Activated CD4-positive, CD25-positive, alpha-beta regulatory T cell treated with anti-CD3 and anti-CD28 coated beads, Interleukin-2, amount 50 U/mL, for 24 hours (primary cell): ENCODE measurements at places on chromosomes 5 and 9.

GRCh38 chr9:124749284-124749683, 21.8 kb downstream of the NR6A1 start:
- no peak for ATAC-seq

DNA sequence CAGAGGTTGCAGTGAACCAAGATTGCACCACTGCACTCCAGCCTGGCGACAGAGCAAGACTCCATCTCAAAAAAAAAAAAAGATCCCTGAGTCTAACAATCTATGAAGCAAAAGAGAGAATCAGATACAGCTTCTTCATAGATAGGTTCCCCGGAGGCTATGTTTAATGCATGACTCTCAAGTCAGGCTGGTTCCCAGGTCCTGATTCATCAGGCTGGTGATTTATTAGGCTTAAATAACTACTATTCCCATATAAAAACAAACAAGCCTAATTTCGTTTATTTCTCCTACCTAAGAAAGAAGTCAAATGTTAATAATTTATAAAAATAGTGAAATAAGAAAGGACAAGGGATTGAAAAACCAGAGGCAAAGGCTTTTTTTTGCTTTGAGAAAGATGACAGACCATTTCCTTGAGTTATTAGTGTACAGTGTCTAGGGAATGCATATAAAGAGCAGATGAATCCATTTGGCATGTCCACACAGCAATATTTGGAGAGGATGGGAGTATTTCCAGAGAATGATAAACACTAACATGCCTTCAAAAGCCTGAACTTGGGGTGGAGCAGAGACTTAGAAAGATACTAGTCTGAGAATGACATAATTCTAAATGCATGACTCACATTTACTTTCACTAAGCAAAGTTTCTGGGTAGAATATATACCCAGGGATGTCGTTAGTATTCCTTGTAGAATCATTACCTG, 115.3 kb downstream of the NREP start:
- no peak for ATAC-seq

DNA sequence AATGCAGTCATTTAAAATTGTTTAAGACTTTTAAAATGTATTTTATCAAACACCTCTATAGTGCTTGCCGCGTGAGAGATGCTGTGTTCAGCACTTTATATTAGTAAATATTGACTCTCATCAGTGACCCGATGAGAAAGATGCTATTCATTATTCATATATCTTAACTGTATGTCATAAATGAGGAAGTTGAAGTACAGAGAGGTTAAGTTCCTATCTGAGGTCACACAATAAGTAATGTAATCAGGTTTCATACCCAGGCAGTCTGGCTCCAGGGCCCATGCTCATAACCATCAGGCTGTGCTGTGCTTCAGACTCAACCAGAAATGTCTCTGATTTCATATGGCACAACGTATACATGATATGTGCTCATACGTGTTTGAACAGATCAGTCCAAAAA, 119.0 kb downstream of the SV2C start:
- ATAC-seq, result no peak

DNA sequence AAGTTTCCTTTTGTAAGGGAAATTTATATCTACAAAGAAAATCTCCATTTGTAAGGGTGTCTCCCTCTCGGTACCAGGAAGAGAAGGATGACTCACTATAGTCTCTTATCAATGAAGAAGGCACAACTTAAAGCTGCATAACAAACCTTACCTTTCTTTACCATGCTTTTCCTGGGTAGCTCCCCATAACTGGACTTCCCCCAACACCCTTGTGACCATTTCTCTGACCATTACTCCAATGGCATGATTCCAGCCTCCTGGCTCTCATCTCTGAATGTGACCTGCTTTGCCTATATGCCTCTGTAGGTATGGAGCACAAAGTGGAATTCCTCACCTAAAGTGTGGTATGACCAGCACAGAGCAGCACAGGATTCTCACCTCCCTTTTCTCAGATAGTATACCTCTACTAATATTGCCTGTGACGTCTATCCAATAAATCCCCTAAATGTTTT, 62.8 kb downstream of the GNA14 start:
- no peak for ATAC-seq

DNA sequence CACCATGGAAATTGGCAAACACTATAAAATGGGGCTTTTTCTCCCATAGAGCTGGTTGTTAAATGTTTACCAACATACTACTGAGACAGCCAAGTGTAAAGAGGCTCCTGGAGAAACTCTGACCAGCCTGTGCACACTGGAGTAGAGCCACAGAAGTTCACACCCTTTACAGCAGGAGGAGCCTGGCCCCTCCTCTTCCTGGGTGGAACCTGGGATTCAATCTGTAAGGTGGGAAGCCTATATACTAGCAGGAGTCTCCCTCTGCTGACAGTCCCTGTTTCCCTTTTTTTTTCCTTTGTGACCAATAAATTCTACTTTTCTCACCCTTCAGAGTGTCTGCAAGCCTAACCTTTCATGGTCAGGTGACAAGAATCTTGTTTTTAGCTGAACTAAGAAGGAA, 10.4 kb upstream of the SLC30A5 start:
- no peak for ATAC-seq

- ATAC-seq, result no peak
Observed at GRCh38 chr5:149325166-149325735, 20.0 kb upstream of the GRPEL2 start.

GRCh38 chr5:115895821-115896220, 54.1 kb downstream of the AP3S1 start:
- no peak for ATAC-seq

GRCh38 chr5:31380049-31380448, 151.8 kb downstream of the DROSHA start:
- no peak for ATAC-seq

DNA sequence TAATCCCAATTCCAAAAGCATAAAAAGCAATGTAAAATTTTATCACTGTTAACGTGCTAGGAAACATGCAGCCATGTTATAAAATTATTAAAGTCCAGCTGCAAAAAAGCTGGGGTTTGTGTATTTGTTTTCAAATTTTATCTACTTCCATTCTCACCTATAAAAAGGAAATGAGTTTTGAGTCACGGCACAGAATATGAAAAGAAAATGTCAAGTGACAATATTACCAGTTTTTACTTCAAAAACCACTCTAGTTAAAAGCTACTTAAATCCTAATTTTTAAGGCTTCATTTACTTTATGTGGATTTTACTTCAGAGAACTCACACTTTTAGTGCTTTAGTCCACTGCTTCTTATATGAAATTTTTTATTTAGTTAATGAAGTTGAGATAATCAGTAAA, 72.7 kb upstream of the IFNE start:
- ATAC-seq, result no peak

- no peak for ATAC-seq
Observed at GRCh38 chr9:105168870-105169319, 75.6 kb upstream of the SLC44A1 start.

GRCh38 chr5:24365406-24365805, 279.4 kb downstream of the CDH10 start:
- no peak for ATAC-seq
